Activated T-cell treated with anti-CD3 and anti-CD28 coated beads for 1 hour (primary cell): ENCODE measurements at places on chromosomes 7 and 10.

GRCh38 chr7:70393956-70394355 is 738.0 kb upstream of the GALNT17 start:
- no peak for DNase-seq

GRCh38 chr7:80135309-80136104 is 876 bp downstream of the GNAI1 start:
- DNase-seq: no peak

DNA sequence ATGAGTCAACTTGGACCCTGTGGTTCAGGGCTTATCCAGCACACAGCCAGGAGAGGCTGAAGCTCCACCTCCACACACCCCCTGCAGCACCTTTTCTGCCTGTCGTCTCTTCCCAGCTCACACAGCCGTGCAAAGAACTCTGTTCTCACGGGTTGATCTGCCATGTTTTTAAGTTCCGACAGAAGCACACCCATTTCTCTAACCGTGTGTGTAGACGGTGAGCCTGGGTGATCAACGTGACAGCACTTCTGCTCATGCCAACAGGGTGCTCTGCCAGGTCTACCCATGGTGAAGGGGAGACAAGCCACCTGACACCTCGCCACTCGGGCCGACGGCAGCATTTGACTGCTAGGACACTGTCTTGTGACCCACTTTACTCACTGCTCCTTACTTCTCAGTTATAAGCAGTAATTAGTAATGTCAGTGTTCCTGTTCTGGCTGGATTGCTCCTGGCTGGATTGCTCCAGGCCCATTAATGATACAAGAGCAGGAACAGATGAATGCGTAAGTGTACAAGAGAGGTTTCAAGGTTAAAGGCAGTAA is 90.5 kb downstream of the RNF216 start:
- DNase-seq: no peak

GRCh38 chr10:47046321-47047126 is 135.3 kb downstream of the PTPN20 start:
- DNase-seq: no peak

GRCh38 chr7:151366880-151367222 is 25.2 kb downstream of the NUB1 start:
- DNase-seq: no peak

- DNase-seq: no peak
Measured at GRCh38 chr10:605632-606325, 83.7 kb downstream of the DIP2C start.

DNA sequence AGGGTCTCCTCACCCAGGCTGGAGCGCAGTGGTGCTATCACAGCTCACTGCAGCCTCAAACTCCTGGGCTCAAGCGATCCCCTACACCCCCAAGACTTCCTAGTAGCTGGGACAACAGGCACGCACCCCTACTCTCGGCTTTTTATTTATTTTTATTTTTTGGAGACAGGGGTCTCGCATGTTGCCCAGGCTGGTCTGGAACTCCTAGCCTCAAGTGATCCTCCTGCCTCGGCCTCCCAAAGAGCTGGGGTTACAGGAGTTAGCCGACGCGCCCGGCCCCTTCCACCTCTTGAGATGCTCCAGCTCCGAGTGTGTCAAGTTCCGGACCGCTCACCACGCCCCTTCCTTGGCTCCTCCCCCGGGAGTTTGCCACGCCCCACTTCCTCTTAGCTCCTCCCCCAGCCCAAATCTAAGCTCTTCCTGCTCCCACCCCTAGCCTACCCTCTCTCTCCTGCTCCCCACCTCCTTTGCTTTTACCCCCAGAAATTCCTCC is 6.3 kb downstream of the NAT16 start:
- peak; percentile 51 for DNase-seq

DNA sequence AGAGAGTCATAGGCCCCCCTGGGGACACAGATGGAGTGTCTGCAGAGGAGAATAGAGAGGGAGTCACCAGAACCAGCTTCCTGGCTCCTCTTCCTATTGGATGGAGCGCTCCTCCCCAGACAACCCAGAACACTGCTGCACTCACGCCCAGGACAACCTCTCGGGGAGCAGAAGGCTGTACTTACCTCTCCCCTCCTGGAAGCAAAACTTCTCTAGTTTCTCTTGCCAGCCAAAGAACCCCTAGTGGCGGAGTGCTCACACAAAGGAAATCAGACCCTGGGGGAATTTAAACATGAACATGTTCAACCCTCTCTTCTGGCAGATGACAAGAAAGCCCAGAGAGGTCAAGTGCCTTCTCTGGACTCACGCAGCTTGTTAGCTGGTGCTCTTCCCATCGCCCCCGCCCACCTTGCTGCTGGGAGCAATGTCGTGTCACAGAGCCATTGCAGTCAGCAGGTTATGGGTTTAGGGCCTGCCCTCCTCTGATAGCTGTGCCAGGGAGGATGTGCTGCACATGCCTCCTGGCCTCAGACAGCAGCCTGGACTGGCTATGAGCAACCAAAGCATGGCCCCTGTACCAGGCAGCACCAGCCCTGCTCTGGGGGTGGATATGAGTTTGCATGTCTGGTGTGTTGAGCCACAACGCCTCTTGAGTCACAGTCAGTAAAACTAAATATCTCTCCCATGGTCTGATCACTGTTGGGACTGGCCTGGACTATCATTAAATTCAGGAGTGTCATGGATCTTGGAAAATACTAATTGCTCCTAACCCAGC is 84.4 kb downstream of the SLIT1 start:
- DNase-seq: no peak

- no peak for DNase-seq
Measured at GRCh38 chr10:7928536-7928935, 110.2 kb downstream of the TAF3 start.

DNA sequence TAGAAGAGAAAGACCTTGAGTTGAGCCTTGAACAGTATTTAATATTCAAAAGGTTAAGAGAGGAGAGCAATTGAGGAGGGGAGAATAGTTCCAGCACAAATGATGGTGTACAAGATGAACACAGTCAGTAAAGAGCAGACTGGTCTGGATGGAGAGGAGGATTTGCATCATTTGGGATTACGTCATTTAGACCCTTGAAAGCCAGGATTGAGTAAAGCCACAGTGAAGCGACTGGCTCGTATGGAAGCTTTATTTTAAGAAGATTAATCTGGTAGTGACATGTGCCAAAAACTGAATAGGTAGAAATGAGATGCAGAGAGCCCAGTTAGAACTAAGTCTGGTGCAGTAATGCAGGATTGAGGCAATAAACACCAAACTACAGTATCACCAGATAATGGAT is 52.6 kb downstream of the TRUB1 start:
- no peak for DNase-seq

DNA sequence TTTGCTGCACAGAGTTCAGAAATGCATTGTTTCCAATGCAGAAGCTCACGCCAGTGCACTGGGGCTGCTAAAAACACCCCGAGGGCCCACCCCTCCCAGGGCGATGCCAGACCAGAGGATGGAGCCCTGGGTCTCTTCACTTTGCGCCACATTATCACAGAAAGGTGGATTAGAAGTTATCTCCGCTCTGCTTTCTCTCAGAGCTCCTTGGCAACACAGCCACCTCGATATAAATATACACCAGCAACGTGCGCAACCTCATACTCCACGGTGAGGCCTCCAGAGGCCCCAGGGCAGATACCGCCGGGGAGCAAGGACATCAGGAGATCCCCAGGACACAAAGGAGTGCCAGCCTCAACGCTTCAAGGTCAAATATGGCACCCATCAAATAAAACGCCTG is 121.0 kb upstream of the TBX20 start:
- DNase-seq: no peak

- no peak for DNase-seq
Measured at GRCh38 chr7:70712942-70713341, 419.0 kb upstream of the GALNT17 start.

DNA sequence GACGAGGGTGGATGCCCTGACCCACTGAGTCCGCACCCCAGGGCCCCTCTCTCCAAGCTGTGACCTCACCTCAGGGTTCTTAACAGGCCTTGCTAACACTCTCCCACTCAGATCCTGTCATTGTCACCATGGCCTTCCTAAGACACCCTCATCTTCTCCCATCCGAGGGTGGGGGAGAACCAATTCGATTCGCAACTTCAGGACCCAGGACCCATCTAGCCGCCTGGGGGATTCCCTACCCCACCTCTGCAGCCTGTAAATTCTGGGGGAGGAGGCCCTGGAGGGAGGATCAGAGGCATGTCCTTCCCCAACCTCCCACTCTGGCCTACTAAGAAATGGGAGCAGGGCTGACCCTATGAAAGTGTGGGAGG is 17.4 kb downstream of the TRIM8 start:
- no peak for DNase-seq

DNA sequence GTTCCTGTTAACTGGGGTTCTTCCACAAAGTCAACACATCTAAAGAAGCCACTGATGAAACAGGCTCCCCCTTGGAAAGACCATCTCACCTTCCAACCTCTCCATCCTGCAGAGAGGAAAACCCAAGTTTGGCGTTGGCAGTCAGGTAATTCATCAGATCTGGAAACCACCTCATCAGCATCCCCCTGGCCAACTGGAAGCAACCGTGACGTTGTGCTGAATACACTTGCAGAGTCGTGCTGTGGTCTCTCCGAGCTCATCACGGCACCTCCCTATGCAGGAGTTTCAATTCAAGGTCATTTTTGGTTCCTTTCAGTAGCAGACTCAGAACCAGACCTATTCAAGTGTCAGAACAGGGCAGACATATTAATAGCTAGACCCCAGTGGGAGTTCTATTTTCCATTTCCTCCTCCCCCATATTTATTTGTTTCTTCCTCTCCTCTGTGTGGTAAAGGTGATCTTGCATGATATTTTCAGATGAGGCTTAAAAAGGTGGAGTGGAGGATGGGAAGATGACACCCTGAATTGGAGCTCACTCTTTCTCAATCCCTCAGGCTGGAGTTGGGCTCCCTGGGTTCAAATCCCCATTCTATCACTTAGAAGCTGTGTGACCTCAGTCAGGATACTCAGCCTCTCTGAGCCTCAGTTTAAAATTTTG is 149.1 kb upstream of the ADO start:
- no peak for DNase-seq

DNA sequence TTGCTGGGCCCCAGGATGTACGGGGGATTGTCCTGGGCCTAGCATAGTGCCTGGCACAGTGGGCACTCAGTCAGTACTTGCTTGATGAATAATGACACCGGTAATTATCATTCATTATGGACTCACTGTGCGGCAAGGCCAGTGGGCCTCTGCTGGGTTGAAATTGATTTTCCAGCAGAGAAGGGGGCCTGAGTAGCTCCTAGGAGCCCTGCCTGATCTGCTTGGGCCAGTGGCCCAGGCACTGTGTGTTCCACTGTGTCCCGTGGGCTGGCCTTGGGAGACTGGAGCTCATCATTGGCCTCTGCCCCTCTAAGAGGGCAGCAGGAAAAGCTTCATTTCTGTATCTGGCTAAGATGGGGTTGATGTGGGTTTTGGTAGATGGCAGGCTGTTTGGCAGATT is 1.4 kb downstream of the CHST3 start:
- no peak for DNase-seq

GRCh38 chr10:106086391-106086790 is 1078.1 kb downstream of the SORCS1 start:
- no peak for DNase-seq

GRCh38 chr7:152899548-152900109 is 140.1 kb downstream of the ACTR3B start:
- DNase-seq: no peak

GRCh38 chr10:125005312-125006187 is 63.6 kb downstream of the ZRANB1 start:
- no peak for DNase-seq

DNA sequence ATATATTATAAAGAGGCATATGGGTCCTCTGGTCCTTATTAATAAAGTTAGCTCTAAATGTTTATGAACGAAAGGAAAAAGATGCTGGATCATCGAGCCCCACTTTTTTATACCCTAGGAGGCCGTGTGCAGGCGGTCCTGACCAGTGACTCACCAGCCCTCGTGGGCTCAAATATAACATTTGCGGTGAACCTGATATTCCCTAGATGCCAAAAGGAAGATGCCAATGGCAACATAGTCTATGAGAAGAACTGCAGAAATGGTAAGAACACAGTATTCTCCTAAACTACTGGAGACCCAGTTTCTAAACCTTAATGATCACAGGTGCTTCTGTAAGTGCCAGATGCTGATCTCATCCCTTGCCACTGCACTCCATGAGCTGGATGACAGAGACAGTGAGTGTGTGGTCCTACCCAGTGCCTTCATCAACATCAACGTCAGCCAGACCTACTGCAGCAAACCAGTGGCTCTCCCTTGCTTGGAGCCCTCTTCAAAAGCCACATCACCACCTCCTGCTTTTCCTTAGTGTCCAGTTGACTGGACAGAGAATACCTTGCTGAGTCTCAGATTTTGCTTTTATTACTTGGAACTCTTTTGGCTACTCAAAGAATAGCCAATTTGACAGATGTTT is 7.6 kb downstream of the GPNMB start:
- no peak for DNase-seq

DNA sequence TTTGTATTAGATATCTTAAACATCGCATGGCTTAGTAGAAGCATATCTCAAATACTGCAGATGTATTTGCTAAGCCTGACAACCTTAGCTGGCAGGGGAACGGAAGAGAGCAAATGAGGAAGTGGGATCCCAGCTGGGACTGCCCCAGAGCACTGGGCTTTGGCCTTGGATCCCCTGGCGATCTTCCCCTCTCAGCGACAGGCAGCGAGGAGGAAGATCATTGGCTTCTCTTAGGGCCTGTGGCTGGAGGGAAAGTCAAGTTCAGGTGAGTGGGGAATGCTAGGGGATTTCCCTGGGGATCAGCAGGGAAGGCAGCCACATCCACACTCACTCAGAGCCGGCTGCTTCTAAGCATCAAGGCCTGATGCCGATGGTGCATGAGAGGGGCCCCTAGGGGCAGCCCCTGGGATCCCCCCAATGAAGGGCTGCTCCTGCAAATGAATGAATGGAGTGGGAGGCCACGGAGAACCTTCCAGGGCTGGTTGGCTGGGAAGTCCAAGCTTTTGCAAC is 42.0 kb downstream of the LYZL2 start:
- no peak for DNase-seq
